ENCODE measurements at places on chromosomes 13 and 19. TPM values are rescaled to one million over a fixed set of nuclear protein-coding genes. Genes with fewer than 3 reads are reported as not detected.

The SYDE1 gene
- total RNA-seq, result not detected

The ZNF419 gene
- 8.3 TPM for total RNA-seq

The GRIK5 gene
- 0.75 TPM for total RNA-seq

The DNAAF3 gene
- total RNA-seq, result not detected

The SIGLECL1 gene
- not detected for total RNA-seq

The PABPC3 gene
- total RNA-seq, result 0.20 TPM

The MRPL54 gene
- 68.9 TPM for total RNA-seq

The ADAMTSL5 gene
- total RNA-seq, result 5.7 TPM

The ONECUT3 gene
- not detected for total RNA-seq

The C5AR2 gene
- 0.06 TPM for total RNA-seq

The GRAMD1A gene
- 221 TPM for total RNA-seq

The COL4A2 gene
- total RNA-seq, result not detected

The TRIM13 gene
- total RNA-seq, result 32.5 TPM

The IGFL4 gene
- not detected for total RNA-seq

The NOP53 gene
- 1,154 TPM for total RNA-seq

The FPR3 gene
- not detected for total RNA-seq

The DOCK9 gene
- 76.3 TPM for total RNA-seq

All from CD4-positive, alpha-beta T cell (primary cell).